ENCODE measurements at places on chromosomes 4 and X.

GRCh38 chrX:85992811-85993229 lies 54.5 kb downstream of the CHM start:
- DNase-seq = no peak

GRCh38 chr4:52106191-52106590 lies 55.1 kb downstream of the SPATA18 start:
- no peak for DNase-seq

- DNase-seq = no peak
Observed at GRCh38 chrX:131745942-131746489, 202.1 kb downstream of the OR13H1 start.

DNA sequence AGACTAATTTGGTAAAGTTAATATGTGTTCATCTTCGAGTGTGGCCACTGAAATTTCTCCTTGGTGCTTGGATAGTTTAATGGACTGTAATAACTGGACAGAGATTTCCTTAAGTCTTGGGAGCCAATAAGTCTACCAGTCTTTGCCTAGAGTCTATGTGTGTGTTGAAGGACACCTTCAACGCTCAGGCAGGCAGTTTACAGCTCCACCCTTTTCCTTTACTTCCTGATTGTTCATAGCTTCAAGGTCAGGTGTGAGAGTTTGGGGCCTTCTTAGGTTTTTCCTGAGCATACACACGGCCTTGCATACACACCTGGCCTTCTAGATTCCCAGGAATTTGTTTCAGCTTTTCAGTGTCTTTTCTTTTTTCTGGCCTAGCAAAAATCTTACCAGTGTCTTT lies 355.3 kb upstream of the AMOT start:
- no peak for DNase-seq

GRCh38 chr4:156019246-156019645 lies 65.6 kb upstream of the CTSO start:
- DNase-seq = no peak

- no peak for DNase-seq
Observed at GRCh38 chrX:19214311-19214710, 92.0 kb upstream of the ADGRG2 start.

DNA sequence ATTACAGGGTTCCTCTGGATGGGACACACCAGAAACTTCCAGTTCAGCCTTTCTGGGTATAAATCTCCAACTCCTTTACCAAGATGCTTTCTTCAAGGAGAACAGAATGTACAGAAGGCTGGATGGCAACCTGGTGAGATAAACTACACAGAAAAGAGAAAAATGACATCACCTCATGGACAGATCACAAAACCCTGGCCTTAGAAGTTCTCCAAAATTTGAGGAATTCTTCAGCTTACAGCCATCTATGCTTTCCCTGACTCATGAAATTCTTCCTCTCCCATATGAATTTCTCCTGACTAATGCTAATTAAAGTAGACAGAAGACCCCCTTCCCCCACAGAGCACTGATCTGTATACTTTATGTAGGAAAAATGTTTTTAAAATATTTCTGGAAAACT lies 345.4 kb downstream of the STIM2 start:
- DNase-seq = no peak

- no peak for DNase-seq
Observed at GRCh38 chr4:87057835-87058355, 123.1 kb downstream of the AFF1 start.

- DNase-seq = no peak
Observed at GRCh38 chrX:46653482-46653881, 79.9 kb downstream of the CHST7 start.

DNA sequence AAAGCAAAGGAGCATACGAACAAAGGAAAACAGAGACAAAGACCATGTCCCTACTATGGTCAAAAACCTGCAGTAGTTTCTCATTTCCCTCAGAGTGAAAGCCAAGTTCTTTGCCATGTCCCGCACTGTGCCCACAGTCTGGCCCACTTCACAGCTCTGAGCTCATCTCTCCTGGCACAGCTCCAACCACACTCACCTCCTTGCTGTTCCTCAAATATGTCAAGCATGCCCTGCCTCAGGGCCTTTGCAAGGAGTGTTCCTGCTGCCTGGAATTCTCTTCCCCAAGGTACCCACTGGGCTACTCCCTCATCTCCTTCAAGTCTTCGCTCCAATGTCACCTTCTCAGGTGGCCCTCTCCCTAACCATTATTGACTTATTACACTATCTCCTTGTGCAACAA lies 72.1 kb downstream of the COX18 start:
- DNase-seq = no peak

DNA sequence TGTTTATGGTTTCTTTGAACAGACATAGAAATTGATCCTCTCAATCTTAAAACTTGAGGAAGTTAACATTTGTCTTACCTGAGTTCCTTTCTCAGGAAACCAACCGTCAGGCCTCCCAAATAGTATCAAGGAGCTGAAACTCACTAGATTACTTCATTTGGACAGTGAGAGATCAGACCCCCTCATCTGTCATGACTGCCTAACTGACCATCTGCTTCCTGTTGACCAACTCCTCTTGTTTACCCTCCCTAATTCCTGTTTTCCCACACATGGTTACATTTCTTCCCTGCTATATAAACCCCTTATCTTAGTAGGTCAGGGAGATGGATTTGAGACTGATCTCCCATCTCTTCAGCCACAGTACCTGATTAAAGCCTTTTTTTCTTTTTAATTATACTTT lies 46.2 kb upstream of the NMU start:
- DNase-seq = no peak

DNA sequence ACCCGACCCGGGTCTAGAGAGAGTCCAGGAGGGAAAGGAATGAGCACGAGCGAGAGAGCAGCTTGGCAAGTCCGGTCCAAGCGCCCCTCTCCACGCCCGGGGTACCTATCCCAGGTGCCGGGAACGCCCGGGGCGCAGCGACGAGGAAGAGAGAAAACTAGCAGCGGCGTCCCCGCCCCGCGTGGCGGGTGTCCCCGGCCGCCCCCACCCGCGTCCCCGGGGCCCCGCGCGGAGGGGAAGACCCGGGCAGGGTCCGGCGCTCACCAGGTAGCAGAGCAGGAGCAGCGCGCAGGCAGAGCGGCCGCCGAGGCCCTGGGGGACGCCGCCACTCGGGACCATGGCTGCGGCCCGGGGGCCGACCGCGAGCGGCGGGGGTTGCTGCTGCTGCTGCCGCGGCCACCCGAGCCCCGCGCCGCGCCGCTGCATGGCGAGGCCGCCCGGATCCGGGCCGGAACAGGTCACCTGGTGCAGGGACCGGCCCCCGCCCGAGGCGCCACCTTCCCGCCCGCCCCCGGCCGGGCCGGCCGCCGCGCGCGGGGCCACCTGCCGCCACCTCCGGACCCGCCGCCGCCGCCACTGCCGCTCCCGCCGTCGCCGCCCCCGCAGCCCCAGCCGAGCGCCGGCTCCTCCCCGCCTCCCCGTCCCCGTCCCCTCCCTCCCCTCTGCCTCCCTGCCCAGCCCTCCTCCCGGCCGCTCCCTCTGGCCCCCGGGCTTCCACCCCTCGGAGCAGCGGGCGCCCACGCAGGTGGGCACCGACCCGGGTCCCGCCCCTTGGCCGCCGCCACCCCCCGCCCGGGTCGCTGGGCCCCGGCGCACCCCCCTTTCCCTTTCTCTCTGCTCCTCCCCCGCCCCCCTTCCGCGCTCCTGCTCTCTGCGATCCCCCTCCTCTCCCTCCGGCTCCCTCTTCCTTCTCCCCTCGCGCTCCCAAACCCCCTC lies at the start of gene SEL1L3:
Gene SEL1L3 (minus strand): TSS at position 578 of the 936 bp plus-strand sequence. CDS start 152 bp downstream, at position 426.
- DNase-seq = no peak

GRCh38 chr4:150794706-150795105 lies 212.8 kb downstream of the MAB21L2 start:
- DNase-seq = no peak

- no peak for DNase-seq
Observed at GRCh38 chr4:7587433-7588405, 153.0 kb upstream of the PSAPL1 start.

DNA sequence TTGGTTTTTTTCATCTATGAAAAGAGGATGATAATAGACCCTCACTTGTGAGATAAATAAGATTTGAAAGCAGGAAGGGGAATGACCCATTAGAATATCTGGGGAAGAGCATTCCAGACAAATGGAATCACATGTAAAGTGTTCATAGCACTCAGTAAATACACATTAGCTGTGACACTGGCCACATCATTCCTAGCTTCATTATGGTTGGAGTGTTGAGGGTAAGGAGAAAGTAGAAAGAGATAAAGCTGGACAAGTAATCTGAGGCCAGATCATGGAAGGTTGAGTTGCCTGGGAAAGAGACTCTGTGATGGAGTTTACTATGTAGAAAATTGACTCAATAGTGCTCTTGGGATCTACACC lies 6.9 kb upstream of the PGRMC1 start:
- DNase-seq = no peak

GRCh38 chr4:138870737-138871554 lies 144.6 kb upstream of the NOCT start:
- peak; percentile 0 for DNase-seq

DNA sequence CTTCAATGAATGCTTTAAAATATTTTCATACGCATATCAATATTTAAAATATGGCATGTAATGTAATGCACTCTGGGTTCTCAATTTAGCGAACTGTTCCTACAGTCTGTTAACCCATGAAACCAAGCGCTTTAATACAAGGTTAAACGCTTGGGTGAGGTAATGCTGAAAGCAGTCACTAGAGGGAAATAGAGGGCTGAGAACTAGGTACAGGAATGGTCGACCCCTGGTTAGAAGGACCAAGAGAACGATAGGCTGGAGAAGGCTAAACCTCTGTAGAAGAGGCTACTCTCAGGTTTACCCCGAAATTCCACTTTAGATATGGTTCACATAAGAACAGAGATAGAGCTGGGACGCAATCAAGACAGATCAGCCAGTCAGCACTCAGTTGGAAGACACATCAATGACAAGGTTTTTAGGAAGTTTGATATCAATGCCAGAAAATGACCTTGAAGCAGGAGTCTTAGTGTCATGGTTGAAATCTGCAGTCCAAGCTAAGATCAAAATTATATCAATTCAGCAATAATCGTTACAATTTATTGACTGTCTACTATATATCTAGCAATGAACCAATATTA lies 26.9 kb downstream of the ARSJ start:
- no peak for DNase-seq

- no peak for DNase-seq
Observed at GRCh38 chrX:131970347-131970746, 52.8 kb upstream of the STK26 start.

- no peak for DNase-seq
Observed at GRCh38 chr4:184765473-184766340, 31.8 kb upstream of the CENPU start.

GRCh38 chrX:151505796-151506195 lies 57.7 kb upstream of the PASD1 start:
- no peak for DNase-seq

- DNase-seq = no peak
Observed at GRCh38 chr4:150308824-150309472, 230.7 kb downstream of the DCLK2 start.

- no peak for DNase-seq
Observed at GRCh38 chr4:120037411-120037810, 29.2 kb downstream of the MAD2L1 start.

DNA sequence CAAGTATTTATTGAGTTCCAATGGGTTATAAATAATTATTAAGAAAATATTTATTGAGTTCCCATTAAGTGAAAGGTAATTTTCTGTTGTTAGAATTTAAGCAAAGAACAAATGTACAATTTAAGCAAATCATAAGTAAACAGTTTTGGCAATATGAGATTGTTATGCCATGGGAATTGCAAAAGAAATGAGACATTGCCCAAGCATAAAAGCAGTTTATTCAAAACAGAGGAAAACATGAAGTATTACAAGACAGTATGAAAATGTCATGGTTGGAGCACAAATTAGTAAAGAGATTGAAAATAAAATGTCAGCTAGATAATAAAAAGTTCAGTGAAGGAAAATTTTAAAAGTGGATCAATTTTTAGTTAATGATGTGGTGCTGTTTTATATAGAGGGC lies 706.1 kb upstream of the EPHA5 start:
- DNase-seq = no peak

DNA sequence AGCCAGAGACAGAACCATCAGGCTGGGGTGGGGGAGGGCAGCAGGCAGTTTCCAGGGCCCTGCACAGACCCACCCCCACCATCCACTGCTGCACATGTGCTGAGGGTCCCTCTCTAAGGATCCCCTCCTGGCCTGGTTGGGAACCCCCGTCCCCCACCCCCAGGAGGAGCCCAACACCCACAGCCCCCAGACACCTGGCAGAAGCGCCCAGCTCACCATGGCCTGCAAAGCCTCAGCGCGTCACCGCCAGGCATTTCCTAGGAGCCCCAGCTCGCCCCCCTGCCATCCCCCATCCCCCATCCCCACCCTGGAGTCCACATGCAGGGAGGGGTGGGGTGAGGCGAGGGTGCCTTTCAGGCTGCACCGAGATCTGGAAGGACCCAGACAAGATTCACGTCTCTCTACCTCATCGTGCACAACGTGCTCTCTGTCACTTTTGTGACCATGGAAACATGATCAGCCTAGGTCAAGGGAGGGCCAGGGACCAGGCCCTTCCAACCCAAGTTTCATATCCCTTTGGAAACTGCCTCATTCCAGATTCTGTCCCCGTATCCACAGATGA lies 9.3 kb downstream of the MXD4 start:
- DNase-seq = no peak

DNA sequence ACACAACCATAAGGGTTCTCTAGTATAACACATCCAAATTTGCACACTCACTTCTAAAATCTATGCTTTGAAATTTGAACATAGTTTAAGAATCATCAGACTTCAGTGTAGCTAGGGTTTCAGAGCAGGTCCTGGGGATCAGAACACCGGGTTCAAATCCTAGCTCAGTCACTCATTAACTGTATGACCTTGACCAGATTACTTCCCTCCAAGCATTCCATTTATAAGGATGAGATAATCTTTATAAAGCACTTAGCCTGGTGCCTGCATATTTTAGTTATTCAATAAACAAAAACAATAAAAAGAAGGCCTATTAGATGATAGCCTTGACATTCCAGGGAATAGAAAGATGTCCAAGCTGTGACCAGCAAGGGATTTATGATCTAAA lies 4.8 kb upstream of the STBD1 start:
- DNase-seq = no peak

GRCh38 chrX:39449352-39449751 lies 648.1 kb downstream of the MID1IP1 start:
- DNase-seq = no peak

DNA sequence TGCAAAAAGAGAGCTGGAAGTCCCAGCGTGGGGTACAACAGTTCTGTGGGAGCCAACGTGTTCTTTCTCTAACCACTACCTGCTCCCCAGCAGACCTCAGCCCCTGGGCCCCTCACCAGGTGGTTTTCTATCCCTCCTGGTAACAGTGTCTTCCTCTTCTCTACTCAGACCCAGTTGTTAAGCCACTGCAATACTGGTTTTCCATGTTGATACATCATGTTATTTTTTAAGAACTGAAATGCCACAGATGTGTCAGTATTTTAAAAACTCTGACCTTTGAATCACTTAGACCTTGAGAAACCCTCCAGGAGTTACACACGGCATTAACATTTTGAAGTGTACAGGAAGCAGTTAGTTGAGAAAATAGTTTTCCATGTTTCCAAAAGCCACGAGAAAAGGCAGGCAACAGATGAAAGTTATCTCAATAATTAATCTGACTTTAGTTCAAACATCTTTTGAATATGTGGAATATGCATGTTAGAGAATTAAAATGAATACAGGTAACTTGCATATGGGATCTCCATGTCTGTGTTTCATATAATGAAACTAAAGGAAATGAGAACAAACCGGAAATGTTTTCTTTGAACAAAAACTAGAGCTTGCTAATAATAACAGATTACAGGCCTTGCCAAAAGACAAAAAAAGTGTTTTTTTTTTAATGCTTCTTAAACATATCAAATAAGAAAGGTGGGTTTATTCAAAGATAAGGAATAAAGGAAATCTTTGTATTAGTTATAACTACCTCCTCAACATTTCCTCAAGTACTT lies 108.8 kb downstream of the ZNF827 start:
- DNase-seq = no peak

GRCh38 chrX:154466036-154466435 lies 8.0 kb downstream of the PLXNA3 start:
- DNase-seq = no peak

Data from activated CD8-positive, alpha-beta memory T cell treated with anti-CD3 and anti-CD28 coated beads for 4 hours (primary cell).